ENCODE measurements at places on chromosomes 4 and X. TPM values are rescaled to one million over a fixed set of nuclear protein-coding genes. Genes with fewer than 3 reads are reported as not detected.

DNA sequence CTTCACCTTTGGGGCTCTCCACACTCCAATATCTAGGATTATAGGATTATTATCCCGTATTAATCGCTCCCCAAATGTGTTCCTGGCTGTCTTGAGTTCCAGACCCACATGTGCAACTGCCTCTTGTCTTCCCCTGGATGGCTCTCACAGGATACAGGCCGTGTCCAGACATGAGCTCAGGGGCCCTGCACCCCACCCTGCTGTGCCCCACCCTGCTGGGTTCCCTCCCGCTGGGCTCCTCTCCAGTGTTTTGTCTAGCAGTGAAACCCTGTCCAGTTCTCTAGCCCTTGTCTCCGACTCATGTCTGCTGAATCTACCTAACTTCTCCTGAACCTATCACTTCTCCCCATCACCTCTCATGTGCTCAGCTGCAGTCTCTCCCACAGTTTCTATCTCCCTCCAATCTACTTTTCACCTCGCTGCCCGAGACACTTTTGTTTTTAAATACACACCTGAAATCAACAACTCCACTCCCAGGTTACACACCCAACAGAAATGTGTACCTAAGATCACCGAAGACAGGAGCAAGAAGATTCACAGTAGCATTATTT is 2.0 kb downstream of the RNF212 start:
- DNase-seq = no peak

GUCY1B1 gene
- total RNA-seq = 5.1 TPM

OCRL gene
- total RNA-seq = 22.4 TPM

SPANXA1 gene
- not detected for total RNA-seq

- DNase-seq = no peak
Measured at GRCh38 chr4:125781651-125782050, 466.9 kb downstream of the FAT4 start.

DNA sequence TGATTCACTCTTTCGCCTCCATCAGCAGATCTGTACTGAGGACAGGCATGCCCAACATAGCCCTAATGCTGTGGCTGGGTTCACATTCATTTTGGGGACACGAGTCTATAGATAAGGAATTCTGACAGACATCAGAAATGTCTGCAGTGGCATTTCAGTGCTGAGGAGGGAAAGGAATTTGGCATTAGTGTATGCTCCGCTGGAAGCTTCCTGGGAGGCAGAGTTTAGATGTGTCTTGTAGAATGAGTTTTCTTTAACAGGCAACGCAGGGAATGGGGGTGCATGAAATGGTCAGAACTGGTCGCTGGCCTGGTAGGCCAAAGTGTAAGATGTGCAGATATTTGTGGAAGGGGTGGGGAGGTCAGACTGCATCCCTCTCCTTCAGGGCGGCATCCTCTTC is 43.5 kb upstream of the ZNF518B start:
- peak; percentile 24 for DNase-seq

SFRP2 gene
- 140 TPM for total RNA-seq

GAGE12H gene
- not detected for total RNA-seq

- peak; percentile 40 for DNase-seq
Measured at GRCh38 chr4:2943364-2944090, 19.7 kb downstream of the NOP14 start.

GRCh38 chr4:101693842-101694398 is 96.6 kb upstream of the BANK1 start:
- DNase-seq = no peak

DNA sequence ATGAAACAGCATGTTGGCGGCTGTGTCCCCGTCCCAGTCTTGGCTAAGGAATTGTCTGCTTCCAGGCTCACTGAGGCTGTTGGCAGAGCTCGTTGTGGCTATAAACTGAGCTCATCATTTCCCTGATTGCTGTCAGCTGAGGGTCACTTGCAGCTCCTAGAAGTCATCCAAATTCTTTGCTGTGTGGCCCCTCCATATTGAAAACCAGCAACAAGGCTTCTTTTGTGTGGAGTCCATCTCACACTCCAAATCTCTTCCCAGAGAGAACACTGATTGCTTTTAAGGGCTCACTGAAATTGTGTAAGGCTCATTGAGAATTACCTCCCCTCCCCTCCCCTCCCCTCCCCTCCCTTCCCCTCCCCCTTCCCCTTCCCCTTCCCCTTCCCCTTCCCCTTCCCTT is 23.3 kb downstream of the TBC1D14 start:
- DNase-seq = no peak

BMP3 gene
- 0.10 TPM for total RNA-seq

DNA sequence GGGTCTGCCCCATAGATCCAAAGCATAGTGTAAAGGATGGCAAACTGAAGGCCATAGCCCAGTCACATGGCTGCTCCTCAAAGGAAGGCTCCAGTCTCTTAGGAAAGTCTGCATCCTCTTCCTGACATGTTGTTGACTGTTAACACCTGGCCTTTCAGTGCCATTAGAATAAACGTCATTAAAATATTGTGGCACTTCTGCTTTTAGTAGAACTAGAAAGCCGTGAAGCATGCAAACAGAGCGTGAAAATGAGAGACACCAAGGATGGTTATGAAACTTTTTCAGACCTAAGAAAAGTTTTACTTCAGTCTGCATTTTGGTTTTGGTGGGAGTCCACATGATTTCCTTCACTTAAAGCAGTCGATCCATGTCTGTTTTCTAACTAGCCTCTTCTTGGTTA is 41.1 kb upstream of the AFF2 start:
- DNase-seq = no peak

PAGE5 gene
- not detected for total RNA-seq

- DNase-seq = no peak
Measured at GRCh38 chrX:154056770-154057241, 37.1 kb upstream of the IRAK1 start.

- no peak for DNase-seq
Measured at GRCh38 chr4:7903791-7904516, 35.7 kb downstream of the AFAP1 start.

SPON2 gene
- 0.62 TPM for total RNA-seq

DNA sequence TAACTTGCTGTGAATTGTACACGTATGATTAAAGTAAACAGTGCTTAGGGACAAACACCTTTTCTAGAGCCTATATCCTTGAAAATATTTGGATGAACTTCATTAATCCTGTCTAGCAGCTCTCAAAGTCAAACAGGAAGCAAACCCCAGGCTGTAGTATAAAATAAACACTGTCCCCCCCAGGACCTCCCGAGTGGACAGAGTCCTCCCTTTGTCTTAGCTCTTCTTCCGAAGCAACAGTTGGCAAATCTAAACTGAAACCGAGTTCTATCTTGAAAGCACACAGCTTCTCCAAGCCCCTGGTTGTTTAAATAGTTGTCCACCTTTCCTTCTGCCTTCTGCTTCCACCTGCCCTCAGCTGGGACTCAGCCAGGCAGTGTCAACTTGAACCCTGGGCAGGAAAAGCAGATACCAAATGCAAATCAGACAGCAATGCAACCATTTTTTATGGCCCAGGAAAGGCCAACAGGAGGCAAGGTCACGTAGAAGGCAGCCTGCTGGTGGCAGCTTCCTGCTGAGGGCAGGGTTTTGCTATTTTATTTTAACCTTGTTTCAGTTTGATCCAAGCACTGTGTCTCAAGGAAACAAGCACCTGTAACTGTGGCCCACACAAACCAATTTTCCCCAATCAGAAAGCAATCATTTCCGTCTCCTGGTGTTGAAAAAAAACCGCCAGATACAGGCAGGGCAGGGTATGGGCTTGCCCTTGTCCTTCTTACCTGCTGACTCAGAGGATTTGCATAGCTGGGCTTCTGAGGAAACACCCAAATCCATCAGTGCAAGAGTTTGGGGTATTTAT is 110.3 kb upstream of the KIT start:
- DNase-seq = no peak

NSDHL gene
- total RNA-seq = 17.2 TPM

ASB12 gene
- total RNA-seq = 0.78 TPM

PAGE4 gene
- total RNA-seq = not detected

- DNase-seq = no peak
Measured at GRCh38 chr4:10962246-10962645, 277.7 kb upstream of the CLNK start.

Data from H7 (cell line).